Activated CD8-positive, alpha-beta T cell treated with anti-CD3 and anti-CD28 coated beads, Interleukin-2, amount 10 ng/mL, durations not matched to agents 7 days and 5 days (primary cell): ENCODE measurements at places on chromosomes 2 and 18. TPM values are rescaled to one million over a fixed set of nuclear protein-coding genes. Genes with fewer than 3 reads are reported as not detected.

DNA sequence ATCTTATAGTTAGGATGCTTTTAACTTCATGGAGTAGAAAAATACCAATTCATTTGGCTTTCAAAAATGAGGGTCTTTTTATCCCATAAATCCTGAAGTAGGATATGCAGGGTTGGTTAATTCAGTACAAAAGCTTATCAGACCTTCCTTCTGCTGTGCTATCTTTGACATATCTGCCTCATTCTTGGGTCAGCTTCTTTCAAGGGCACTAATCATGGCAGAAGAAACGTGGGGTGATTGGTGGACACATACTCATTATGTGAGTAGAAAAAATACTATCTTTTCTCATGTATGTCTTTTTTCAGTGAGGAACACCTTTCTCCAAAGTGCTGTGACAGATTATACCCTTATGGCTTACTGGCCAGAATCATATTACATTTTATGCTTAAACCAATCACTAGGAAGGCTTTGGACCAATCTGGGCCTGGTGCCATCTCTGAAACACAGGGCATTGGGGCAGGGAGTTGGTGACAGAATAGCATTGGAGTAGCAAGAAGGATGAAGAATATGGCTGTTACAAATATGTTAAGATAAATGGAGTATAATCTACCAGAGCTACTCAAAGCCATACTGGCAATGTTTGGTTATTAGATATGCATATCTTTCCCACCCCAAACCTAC is 10.1 kb downstream of the UGP2 start:
- DNase-seq = no peak
- peaks cover 79% of the 10 kb centered on the region for H3K36me3 ChIP-seq
- no peaks in the 10 kb centered on the region for H3K27me3 ChIP-seq
- H3K27ac ChIP-seq = no peak overlapping the region
- peaks cover 79% of the 10 kb centered on the region for H3K4me1 ChIP-seq
- H3K4me3 ChIP-seq = no peak overlapping the region

GRCh38 chr2:8648441-8649213 is 33.2 kb upstream of the ID2 start:
- no peak overlapping the region for H3K4me3 ChIP-seq
- H3K27me3 ChIP-seq = peaks cover 2% of the 10 kb centered on the region
- H3K27ac ChIP-seq = no peak overlapping the region
- peaks cover 6% of the 10 kb centered on the region for H3K36me3 ChIP-seq
- DNase-seq = no peak

DNA sequence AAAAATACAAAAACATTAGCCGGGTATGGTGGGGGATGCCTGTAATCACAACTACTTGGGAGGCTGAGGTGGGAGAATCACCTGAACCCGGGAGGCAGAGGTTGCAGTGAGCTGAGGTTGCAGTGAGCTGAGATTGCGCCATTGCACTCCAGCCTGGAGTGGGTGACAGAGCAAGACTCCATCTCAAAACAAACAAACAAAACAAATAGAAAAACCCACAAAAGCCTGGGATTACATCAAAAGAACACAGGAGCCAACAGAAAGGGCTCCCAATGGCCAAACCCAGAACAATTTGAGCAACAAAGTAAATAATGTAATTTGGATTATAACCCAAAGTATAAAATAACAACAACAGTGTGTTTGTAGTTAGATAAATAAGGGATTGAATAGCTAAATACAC is 159.8 kb downstream of the UXS1 start:
- peaks cover 5% of the 10 kb centered on the region for H3K27me3 ChIP-seq
- peaks cover 9% of the 10 kb centered on the region for H3K4me1 ChIP-seq
- H3K4me3 ChIP-seq = no peak overlapping the region
- no peaks in the 10 kb centered on the region for H3K36me3 ChIP-seq
- no peak for DNase-seq

DNA sequence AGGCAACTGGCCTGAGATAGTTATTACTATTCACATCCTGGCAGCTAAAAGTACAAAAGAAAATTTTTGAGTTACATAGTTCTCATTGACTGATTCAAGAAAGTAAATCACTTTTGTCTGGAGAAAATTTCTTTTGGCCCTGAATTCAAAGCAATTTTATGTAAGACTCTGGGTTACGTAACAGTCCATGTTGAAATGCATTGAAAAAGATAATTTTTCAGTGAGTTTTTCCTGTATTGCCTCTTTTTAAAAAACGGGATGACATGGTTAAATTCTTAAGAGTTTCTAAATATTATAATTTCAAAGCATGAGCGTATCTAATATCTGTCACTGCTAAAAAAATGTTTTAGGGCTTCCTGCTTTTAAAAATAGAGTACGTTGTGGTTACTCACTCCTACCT is 72.7 kb downstream of the ANKRD12 start:
- no peak overlapping the region for H3K4me3 ChIP-seq
- H3K36me3 ChIP-seq = peaks cover 36% of the 10 kb centered on the region
- H3K27ac ChIP-seq = no peak overlapping the region
- no peaks in the 10 kb centered on the region for H3K27me3 ChIP-seq
- no peak for DNase-seq
- peaks cover 8% of the 10 kb centered on the region for H3K4me1 ChIP-seq

- no peak overlapping the region for H3K4me3 ChIP-seq
- H3K36me3 ChIP-seq = peaks cover 40% of the 10 kb centered on the region
- H3K27ac ChIP-seq = no peak overlapping the region
- DNase-seq = no peak
- peaks cover 74% of the 10 kb centered on the region for H3K4me1 ChIP-seq
These were observed 145.6 kb downstream of the HDAC4 start for GRCh38 chr2:239255218-239255617.

DNA sequence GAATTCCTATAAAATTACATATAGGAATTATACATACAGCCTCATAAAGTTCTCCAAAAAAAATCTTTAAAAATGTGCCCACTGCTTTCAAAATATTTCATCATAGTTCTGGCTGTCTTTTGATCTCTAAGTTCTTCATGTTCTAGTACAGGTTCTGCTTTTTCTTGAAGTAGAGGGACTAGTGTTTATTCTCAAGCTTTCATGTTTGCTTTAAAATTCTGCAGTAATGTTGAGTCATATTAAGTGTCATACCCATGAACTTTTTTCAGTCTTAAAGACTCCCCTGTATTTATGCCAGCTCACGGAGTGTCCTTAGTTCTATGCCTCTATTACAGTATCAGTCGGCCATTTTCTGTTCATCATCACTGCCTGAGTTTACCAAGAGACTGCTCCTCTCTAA is 54.8 kb upstream of the CCDC141 start:
- no peaks in the 10 kb centered on the region for H3K27me3 ChIP-seq
- H3K27ac ChIP-seq = no peak overlapping the region
- H3K4me1 ChIP-seq = peaks cover 37% of the 10 kb centered on the region
- peaks cover 23% of the 10 kb centered on the region for H3K36me3 ChIP-seq
- DNase-seq = no peak
- H3K4me3 ChIP-seq = no peak overlapping the region

MRPL30 gene
- 24.4 TPM for total RNA-seq

GRCh38 chr18:22423878-22424564 is 6.3 kb upstream of the CTAGE1 start:
- H3K27me3 ChIP-seq = no peaks in the 10 kb centered on the region
- no peak overlapping the region for H3K4me3 ChIP-seq
- no peak overlapping the region for H3K27ac ChIP-seq
- no peak for DNase-seq
- H3K36me3 ChIP-seq = no peaks in the 10 kb centered on the region

TRIM54 gene
- 0.26 TPM for total RNA-seq

GRCh38 chr2:66013456-66013855 is 421.5 kb upstream of the MEIS1 start:
- H3K4me3 ChIP-seq = no peak overlapping the region
- no peaks in the 10 kb centered on the region for H3K4me1 ChIP-seq
- H3K27ac ChIP-seq = no peak overlapping the region
- H3K36me3 ChIP-seq = no peaks in the 10 kb centered on the region
- DNase-seq = no peak

GRCh38 chr18:39764873-39765272 is 2190.2 kb upstream of the PIK3C3 start:
- H3K4me3 ChIP-seq = no peak overlapping the region
- no peak for DNase-seq
- no peaks in the 10 kb centered on the region for H3K36me3 ChIP-seq
- no peaks in the 10 kb centered on the region for H3K4me1 ChIP-seq
- no peak overlapping the region for H3K27ac ChIP-seq

DNA sequence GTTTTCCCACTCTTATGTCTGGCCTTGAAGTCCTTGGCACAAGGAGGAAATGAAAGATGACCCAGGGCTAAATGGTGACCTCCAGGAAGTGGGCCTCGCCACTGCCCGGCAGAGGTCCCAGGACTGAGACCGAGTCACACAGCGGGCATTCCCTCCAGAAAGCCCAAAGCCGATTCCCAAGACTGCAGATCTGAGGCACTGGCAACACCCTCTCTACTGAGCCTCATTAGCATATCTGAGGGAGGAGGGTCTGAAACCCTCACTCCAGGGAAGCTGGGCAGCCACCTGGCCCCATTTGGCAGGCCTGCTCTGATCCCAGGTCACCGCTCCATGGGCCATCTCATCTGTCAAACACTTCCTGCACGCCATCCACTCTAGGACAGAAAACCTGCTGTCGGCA is 29.1 kb downstream of the FAM178B start:
- H3K36me3 ChIP-seq = no peaks in the 10 kb centered on the region
- peaks cover 55% of the 10 kb centered on the region for H3K4me1 ChIP-seq
- H3K27ac ChIP-seq = no peak overlapping the region
- H3K27me3 ChIP-seq = peaks cover 2% of the 10 kb centered on the region
- DNase-seq = no peak

SCN2A gene
- total RNA-seq = 0.05 TPM

GRCh38 chr2:237968048-237968862 is 1.4 kb downstream of the UBE2F start:
- H3K36me3 ChIP-seq = peaks cover 21% of the 10 kb centered on the region
- peak overlapping the region; percentile 81 for H3K27ac ChIP-seq
- H3K4me3 ChIP-seq = peak overlapping the region; percentile 79
- DNase-seq = peak; percentile 78
- peaks cover 46% of the 10 kb centered on the region for H3K4me1 ChIP-seq
- no peaks in the 10 kb centered on the region for H3K27me3 ChIP-seq

DNA sequence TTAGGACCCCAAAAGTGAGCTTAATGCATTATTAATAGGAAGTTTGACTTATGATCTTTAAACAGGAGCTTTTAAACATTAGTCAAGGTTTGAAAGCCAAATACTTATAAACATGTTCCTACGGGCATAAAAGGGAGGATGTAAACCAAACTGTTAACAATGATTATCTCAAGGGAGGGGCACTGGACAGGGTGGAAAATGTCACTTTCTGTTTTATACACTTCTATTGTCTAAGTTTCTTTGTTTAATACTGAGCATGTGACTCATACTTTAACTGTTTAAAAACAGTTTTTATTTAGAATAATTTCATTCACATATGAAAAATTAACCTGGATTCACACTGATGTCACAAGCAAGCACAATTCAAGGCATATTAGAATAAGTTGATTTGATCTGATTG is 18.3 kb upstream of the ITGA6 start:
- H3K27ac ChIP-seq = no peak overlapping the region
- no peaks in the 10 kb centered on the region for H3K36me3 ChIP-seq
- no peak overlapping the region for H3K4me3 ChIP-seq
- no peak for DNase-seq

APCDD1 gene
- not detected for total RNA-seq

SNORC gene
- total RNA-seq = 0.99 TPM

DNA sequence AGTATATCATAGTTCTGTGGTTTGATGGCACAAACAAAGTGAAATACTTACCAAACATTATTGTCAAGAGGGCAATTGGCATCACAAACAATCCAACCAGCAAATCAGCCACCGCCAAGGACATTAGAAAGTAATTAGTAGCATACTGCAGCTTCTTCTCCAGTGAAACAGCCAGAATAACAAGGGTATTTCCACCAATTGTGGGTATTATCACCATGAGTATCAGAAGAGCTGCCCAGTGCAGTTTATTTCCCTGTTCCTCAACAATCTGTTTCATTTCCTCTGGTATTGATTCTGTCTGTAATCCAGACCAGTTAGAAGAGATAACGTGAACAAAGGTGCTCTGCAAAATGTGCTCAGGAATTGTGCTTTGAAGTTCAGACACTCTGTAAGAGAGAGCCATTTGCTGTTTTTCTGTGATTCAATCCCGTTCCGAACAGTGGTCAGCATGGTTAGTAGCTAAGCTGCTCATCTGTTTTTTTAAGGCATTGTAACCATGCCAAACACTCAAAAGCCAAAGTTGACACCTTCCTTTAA is 1.4 kb downstream of the HTR2B start:
- no peak for DNase-seq
- H3K27ac ChIP-seq = no peak overlapping the region
- H3K36me3 ChIP-seq = peaks cover 4% of the 10 kb centered on the region
- no peak overlapping the region for H3K4me3 ChIP-seq

GRCh38 chr2:118032169-118033013 is 18.5 kb upstream of the CCDC93 start:
- H3K27ac ChIP-seq = no peak overlapping the region
- no peaks in the 10 kb centered on the region for H3K4me1 ChIP-seq
- H3K36me3 ChIP-seq = peaks cover 2% of the 10 kb centered on the region
- DNase-seq = peak; percentile 64
- no peak overlapping the region for H3K4me3 ChIP-seq
- H3K27me3 ChIP-seq = peaks cover 25% of the 10 kb centered on the region

GRCh38 chr2:95760806-95761525 is 169.2 kb downstream of the TRIM43 start:
- H3K4me1 ChIP-seq = no peaks in the 10 kb centered on the region
- no peak overlapping the region for H3K4me3 ChIP-seq
- no peaks in the 10 kb centered on the region for H3K36me3 ChIP-seq
- H3K27ac ChIP-seq = no peak overlapping the region

- no peak for DNase-seq
- peaks cover 74% of the 10 kb centered on the region for H3K4me1 ChIP-seq
- H3K27ac ChIP-seq = no peak overlapping the region
These were observed 110.7 kb downstream of the KLHL29 start for GRCh38 chr2:23495661-23496114.

GRCh38 chr18:47118981-47119380 is 31.3 kb downstream of the HDHD2 start:
- H3K4me3 ChIP-seq = no peak overlapping the region
- H3K27ac ChIP-seq = no peak overlapping the region
- no peaks in the 10 kb centered on the region for H3K4me1 ChIP-seq
- no peaks in the 10 kb centered on the region for H3K27me3 ChIP-seq

- H3K4me3 ChIP-seq = no peak overlapping the region
- no peaks in the 10 kb centered on the region for H3K27me3 ChIP-seq
- no peak for DNase-seq
- no peaks in the 10 kb centered on the region for H3K4me1 ChIP-seq
- no peaks in the 10 kb centered on the region for H3K36me3 ChIP-seq
These were observed 63.3 kb downstream of the ZNF407 start for GRCh38 chr18:74661008-74661407.

DNA sequence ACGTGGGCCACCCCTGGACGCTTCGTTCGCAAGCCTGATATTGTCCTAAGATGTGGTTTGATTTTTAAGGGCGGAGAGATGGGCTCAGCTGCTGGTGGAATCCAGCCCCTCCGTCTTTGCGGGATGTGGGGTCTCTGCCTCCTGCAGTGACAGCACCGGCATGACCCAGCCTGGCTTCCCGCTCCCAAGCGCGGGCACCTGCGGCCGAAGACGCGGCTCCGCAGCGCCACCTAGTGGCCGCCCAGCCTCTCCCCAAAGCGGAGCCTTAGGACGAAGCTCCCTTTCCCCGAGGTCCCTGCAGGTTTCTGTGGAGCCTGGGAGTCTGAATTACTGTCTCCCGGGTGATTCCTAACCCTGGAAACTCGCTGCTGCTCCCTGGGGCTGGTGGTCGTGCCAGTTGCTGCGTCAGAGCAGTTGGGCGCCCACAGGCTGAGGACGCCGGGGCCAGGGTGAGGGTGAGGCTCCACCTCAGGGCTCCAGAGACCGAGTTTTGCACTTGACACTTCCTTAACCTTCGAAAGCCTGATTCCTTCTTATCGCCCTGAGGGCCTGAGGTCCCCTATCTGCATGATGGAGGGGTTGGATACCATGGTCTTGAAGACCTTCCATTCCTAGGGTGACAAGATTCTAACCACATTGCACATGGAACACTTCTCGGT is 137.5 kb downstream of the TPO start:
- H3K27me3 ChIP-seq = peaks cover 7% of the 10 kb centered on the region
- H3K27ac ChIP-seq = no peak overlapping the region
- no peaks in the 10 kb centered on the region for H3K36me3 ChIP-seq
- no peak overlapping the region for H3K4me3 ChIP-seq
- peak; percentile 67 for DNase-seq
